Brain microvascular endothelial cell (primary cell): ENCODE measurements at places on chromosomes 16 and 17.

DNA sequence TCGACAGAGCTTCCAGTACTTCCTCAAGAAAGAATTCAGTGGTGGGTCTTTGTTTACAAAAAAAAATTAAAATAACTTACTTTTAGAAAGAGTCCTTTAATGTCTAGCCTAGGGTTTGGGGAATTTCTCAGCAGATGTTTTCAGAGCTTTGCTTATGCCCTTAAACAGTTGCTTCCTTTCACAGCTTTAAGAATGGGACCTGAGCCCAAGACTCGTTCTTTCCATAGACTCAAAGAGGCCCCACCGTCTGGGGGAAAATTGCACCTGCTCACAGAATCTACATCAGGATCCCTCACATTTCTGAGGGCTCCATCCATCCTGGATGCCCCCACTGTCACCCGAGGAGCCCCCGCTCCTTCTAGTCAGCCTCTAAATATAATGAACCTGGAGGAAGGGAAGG lies 60.0 kb downstream of the RGS9 start:
- DNase-seq, result no peak

GRCh38 chr17:50218771-50219315 lies 17.4 kb upstream of the COL1A1 start:
- peak; percentile 98 for DNase-seq

DNA sequence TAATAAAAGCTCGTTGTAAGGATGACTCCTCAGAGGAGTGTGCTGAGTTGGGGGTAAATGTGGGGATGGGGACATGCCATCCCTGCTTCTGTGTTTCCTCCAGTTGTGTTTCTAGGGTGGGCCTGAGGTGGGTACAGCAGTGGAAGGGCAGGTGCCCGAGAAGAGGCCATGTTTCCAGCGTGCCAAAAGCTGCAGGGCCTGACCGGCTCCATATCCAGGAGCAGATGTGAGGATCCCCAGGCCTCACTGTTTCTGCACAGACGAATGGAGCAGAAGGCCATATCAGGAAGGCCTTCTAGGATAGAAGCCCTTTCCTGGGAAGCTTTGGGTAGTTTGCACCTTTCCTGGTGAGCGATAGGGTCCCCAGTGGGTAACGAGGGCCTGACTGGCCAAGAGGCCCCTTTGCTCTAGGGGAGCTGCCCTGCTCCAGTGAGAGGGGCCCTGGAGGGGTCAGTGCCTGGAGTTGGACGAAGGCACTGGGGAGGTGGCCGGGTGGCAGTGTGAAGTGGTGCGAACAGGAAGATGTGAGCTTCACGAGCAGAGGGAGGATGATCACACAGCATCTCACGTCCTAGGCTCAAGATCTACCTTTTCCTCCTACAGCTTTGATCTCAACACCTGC lies 62.9 kb downstream of the SHISA6 start:
- no peak for DNase-seq

GRCh38 chr16:2751577-2752034 lies 832 bp upstream of the SRRM2 start:
- no peak for DNase-seq

DNA sequence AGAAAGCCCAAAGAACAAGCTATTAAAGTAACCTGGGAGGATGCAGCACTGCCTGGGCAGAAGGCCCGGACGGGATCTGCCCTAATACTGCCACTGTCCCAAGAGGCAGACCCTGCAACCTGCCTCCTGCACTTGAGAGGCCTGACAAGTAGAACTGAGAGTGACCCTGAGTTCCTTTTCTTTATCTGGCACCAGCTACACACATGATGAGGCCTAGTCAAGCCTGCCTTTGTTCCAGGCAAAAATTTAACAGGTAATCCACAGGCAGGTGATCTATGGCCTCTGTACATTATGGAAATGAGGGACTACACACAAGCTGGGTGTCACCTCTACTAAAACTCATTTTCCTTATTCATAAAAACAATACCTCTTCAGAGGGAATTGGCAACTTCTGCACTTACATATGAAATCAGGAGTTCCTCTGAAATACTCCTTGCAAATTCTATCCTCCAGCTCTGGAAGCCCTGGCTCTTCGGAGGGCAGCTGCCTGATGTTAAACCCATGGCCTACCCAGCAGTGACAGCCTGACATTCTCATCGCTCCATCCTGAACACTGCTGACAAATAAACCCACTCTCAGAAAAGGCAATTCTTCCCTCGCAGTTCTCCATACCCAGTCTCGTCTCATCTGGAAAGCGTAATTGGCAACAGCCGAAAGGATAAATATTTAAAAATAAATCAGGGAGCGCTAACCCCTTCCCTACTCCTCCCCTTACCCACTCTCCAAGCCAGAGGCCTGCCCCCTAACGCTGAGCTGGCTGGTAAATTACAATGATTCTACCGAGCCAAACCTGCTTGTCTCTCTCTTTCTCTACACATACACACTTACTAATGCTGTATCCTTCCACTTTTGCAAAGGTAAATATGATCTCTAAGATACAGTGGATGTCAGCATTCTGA lies 2.5 kb upstream of the ZFHX3 start:
- no peak for DNase-seq

GRCh38 chr17:66691644-66692420 lies 143.1 kb upstream of the CACNG5 start:
- DNase-seq, result peak; percentile 62

GRCh38 chr17:8133399-8133798 lies 9.5 kb upstream of the HES7 start:
- no peak for DNase-seq
